ENCODE measurements at places on chromosomes 7 and 10.

DNA sequence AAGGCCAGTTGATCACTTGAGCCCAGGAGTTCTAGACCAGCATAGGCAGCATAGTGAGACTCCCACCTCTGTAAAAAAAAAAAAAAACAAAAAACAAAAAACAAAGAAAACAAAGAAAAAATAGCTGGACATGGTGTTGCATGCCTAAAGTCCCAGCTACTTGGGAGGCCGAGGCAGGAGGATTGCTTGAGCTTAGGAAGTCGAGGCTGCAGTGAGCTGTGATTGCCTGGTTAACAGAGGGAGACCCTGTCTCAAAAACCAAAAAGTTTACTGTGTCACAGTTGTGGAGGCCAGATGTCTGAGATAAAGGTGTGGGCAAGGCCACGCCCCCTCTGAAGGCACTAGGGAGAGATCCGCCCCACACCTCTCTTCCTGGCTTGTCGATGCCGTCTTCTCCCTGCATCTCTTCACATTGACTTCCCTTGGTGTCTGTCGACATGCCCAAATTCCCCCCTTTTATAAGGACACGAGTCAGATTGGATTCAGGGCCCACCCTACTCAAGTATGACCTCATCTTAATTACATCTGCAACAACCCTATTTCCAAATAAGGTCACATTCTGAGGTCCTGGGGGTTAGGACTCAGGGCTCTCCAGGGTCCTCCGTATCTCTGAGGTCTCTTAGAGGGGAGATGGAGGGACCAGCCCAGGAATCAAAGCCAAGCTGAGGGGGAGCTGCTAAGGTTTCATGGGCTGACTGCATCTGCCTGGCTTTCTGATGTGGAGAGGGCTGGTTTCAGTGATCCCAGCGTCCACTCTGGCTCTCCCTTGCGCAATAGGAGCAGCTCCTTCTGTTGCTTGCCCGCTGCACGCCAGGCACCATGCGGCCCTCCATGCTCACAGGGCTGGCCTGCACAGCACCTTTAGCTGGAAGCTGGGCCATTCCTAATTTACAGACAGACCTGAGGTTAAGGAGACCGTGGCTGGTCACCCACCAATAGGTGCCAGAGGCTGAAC is 23.1 kb downstream of the AGAP3 start:
- DNase-seq, result peak; percentile 57

- DNase-seq, result no peak
Measured at GRCh38 chr10:114870486-114870885, 48.9 kb downstream of the FHIP2A start.

DNA sequence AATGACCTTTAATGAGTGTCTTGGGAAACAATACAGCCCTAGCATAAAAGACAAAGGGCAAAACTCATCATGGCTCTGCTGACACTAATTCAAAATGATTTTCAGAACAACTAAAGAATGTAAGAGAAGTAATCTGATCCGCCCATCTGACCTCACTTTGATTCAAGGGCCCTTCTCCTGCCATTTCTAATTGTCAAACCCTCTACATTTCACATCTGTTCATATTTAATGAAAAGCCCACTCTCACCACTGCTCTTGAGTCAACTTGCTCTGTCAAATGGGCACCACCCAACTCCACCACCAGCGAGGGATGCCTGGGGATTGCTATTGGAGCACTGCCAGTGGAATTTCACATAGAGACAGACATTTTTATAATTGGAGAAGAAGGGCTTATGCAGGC is 639.2 kb downstream of the KCNMA1 start:
- DNase-seq, result peak; percentile 18

DNA sequence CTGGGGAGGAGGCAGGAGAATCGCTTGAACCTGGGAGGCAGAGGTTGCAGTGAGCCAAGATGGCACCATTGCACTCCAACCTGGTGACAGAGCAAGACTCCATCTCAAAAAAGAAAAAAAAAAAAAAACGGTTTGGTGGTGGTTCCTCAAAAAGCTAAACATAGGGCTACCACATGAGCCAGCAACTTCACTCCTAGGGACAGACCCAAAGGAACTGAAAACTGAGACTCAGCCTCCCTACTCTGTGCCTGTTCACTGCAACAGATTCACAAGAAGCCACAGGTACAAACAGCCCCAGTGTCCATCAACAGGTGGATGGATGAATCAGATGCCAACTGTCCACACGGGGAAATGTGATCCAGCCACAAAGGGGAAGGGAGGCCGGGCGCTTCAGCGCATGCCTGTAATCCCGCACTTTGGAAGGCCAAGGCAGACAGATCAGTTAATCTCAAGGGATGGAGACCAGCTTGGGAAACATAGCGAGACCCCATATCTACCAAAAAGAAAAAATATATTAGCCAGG is 79.1 kb upstream of the TNRC18 start:
- no peak for DNase-seq

DNA sequence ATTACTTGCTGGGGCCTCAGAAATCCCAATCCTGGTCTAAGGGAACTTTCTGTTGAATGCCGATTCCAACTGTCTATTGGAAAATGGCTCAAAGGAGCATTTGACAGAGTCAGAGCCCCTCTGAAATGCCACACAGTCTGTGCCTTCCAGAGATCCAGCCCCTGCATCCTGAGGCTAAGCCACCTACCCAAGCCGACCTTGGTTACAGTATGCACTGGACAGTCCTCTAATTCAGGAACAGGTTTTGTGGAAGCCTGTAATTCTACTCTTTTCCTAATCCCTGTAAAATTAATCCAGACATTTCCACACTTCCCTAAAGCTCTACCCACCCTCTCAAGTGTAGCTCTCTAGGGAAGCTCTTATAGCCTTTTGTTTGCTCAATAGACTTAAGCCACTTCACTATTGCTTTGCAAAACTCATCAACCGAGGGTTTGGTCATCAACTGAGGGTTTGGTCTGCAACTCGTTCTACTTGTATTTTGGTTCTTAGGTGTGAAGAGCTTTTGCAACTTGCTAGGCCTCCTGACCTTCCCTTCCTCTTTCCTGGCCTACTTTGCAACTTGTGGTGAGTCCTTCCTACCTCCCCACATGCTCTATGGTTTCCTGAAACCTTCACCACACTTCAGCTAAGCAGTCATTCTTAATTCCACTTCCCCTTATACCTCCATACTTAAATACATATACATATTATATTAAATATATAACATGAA is 364.8 kb downstream of the SFMBT2 start:
- no peak for DNase-seq

DNA sequence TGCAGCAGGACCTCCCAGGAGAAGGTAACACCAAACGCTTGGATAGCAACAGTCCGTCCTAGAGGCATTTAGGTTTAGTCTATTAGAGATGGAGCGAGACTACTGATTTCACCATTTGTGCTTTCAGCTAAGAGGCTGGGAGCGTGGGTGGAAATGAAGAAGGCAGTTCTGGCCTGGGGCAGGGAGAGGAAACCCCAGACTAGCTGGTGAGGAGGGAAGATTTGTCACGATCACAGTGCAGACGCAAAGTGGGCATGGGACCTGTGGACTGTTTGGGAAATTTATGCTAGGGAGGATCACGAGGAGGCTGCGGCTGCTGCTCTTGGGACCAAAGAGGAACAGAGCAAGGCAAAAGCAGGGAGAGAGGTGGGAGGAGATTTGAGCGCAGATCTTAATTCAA is 130.4 kb upstream of the AOAH start:
- no peak for DNase-seq

DNA sequence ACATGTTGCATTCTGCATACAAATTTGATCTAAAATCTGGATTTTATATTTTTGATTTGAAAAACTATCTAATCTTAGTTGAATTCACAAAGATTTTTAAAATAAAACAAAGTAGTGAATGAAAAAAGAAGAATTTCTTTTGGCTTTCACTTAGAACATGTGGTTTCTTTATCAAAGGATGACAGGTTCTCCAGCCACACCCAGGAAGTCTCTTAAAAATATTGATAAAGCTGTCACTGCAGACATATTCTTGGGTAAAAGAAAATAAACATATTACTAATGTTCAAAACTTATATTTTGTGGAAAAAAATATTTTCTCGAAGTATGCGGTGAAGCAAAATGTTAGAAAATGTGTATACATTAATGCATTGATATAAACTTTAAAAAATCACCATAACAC is 44.3 kb downstream of the ARL4A start:
- no peak for DNase-seq

DNA sequence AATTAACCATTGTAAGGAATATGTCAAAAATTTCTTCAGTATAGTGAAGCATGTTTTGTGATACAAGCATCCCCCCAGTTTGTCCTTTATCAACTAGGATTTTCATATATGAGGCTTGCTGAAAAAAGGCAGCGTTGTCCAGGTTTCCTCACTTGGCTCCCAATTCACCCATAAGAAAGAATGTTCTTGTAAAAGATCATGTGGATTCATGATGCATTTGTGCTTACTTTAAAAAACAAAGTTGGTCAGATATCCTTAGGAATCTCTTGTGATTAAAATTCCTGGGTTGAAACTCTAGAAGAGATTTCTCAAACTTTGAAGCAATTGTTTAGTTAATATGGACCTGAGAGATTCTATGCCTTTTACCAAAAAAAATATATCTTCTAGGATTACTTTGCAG is 181.8 kb downstream of the KIAA1217 start:
- no peak for DNase-seq
